ENCODE measurements at places on chromosomes 1 and 21.

DNA sequence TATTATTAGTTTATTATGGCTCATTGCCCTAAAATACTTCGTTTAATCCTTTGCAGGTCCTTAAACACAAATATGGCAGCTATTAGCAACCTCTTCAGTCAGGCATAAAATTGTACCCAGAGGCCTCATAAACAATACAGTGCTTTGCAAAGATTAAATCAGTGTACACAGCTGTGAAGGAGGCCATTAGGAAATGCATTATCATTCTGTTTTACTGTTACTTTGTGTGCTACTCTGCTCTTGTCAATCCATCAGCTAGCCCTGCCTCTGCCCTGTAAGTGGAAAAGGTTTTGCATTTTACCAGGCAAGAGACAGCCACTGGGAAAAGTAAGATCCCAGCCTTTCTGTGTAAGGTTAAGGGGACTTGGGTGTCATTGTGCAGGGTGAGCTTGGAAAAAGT, 415.7 kb upstream of the DAB1 start:
- DNase-seq, result no peak

DNA sequence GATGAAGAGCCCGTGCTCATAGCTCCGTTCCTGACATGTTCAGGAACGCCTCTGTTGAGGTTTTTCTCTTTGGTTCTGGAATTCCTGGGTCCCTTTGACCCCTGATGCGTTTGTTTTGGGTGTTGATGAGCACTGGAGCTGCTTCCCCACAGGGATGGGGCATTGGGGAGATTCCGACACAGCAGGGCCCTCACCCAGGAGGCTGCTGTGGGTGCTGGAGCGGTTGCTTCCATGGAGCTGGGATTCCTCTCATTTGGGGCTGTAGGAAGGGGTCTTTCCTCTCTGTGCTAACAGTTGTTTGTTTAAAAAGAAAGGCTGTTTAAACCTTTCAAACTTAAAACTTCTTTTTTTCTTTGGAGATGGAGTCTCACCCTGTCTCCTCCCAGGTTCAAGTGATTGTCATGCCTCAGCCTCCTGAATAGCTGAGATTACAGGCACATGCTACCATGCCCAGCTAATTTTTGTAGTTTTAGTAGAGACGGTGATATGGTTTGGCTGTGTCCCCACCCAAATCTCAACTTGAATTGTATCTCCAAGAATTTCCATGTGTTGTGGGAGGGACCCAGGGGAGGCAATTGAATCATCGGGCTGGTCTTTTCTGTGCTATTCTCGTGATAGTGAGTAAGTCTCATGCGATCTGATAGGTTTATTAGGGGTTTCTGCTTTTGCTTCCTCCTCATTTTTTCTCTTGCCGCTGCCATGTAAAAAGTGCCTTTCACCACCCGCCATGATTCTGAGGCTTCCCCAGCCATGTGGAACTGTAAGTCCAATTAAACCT, 48.9 kb downstream of the SKI start:
- no peak for DNase-seq

DNA sequence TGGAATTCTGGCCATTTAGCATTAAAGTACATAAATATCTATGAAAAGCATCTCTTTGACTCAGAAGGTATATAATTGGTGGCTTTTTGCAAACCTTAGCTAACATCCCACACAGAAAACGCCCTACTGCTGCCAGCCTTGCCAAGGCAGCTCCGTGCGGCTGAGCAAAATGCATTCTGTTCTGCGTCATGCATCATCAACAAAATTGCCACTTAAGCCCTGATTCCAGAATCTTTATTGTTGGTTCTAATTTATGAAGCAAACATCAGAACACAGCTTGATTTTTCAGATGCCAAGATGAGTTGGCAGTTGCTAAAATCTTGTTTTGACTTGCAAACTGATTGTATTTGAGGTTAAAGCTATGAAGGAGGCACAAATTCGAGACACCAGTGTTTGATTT, 314.9 kb upstream of the DEPDC1 start:
- no peak for DNase-seq

DNA sequence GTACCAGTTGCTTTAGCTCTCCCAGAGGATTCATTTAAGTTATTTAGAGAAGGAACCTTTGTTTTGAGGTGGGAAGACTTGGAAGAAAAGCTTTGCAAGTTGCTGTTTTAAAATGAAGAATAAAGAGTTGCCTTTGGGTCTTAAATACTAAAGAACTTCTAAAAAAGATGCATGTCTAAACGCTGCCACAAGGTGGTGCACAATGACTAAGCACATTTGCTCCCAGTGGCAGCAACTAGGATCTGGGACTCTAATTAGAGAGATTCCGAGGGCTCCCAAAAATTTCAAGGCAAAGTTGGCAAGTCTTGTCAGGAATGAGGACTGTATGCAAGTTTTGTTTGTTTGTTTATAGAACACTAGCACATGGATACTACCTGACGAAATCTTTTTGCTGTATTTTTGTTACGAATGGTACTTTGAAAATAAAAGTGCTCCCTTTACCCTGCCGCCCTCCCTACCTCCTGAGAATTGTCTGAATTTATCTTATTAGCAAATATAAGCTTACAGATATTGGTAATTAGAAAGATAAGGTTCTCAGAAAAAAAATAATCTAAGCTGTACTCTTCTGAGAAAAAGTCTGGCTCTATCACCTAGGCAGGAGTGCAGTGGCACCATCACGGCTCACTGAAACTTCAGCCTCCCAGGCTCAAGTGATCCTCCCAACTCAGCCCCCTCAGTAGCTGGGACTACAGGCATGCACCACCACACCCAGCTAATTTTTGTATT, 121.8 kb downstream of the HFM1 start:
- DNase-seq, result peak; percentile 12

DNA sequence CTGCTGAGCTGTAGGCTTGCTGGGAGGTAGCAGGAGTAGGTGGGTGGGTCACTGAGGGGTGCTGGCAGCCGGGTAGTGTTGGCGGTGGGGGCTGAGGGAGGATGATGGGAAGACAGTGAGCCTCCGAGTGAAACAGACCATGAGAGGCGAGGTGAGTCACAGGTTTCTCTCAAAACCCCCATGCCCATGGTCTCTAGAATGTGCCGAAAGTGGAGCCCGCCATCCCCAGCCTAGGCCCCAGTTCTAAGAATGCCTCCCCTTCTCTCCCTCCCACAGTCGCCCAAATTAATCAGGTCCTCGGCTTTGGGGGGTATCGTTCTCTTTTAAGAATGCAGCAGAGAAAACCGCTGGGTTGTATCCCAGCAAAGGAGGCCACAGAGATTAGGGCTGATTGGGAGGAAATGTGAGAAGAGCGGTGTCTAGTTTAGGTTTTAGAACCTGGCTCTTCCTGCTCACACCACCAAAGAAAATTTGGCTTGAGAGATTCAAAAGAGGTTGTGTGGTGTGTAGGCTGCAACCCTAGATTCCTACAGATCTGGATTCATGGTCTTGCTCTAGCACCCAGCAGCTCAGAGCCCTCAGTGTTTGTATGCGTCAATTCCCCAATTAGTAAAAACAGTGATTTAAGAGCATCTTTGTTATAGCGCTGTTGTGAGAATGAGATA, 27.7 kb upstream of the IL19 start:
- DNase-seq, result no peak

DNA sequence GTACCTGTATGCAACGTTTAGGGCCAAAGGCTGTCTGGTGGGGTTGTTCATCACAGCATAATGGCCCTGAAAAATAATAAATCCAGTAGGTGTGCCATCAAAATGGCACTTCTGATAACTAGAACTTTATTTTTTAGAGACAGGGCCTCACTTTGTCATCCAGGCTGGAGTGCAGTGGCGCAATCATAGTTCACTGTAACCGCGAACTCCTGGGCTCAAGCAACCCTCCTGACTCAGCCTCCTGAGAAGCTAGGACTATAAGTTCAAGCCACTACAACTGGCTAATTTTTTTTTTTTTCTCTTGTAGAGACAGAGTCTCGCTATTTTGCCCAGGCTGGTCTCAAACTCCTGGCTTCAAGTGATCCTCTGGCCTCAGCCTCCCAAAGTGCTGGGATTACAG, 4.7 kb downstream of the SNAPIN start:
- no peak for DNase-seq

GRCh38 chr21:38911484-38912101, 105.9 kb downstream of the ETS2 start:
- DNase-seq, result no peak

DNA sequence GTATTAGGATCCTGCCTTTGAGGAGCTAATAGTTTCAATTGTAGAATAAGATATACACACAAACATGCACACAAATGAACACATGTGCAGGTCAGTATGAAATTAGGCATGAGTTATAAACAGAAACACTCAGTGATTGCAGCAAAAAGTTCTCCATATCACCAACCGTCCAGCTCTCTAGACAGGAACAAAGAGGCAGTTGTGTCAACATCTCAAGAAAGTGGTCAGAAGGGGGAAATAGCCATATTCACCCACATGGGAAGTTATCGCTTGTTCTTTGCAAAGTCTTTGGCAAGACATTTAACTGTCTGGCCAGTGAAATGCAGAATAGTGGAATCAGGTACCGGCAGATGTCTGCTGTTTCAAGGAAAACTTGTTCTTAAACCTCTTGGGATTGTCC, 29.4 kb upstream of the PIGC start:
- no peak for DNase-seq

DNA sequence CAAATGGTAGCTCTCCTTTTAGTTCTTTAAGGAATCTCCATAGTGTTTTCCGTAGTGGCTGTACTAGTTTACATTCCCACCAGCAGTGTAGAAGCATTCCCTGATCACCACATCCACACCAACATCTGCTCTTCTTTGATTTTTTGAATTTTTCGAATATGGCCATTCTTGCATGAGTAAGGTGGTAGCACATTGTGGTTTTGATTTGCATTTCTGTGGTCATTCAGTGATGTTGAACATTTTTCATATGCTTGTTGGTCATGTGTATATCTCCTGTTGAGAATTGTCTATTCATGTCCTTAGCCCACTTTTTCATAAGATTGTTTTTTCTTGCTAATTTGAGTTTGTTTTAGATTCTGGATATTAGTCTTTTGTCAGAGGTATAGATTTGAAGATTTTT, 84.6 kb upstream of the B3GALT2 start:
- DNase-seq, result no peak

- DNase-seq, result no peak
Observed at GRCh38 chr1:21716169-21716568, 47.0 kb upstream of the RAP1GAP start.

DNA sequence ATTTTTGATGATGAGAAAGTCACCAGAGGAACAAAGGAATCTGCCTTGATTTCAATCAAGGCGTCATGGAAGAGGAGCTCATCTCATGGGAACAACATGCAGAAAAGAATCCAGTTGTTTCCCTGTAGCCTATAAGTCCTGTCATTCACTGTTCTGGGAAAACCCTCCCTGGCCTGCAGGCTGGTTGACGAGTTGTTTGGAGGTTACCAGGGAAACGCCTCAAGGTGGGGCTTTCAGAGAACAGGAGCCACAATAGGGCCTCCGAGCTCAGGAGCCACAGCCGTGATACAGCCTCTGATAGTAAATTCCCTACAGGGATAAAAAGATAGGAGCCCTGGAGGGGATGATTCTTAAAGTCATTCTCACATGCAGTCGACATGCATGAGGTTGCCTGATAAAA, 135.2 kb downstream of the PSMG1 start:
- DNase-seq, result no peak

GRCh38 chr21:30194701-30195299, 21.1 kb downstream of the CLDN8 start:
- DNase-seq, result no peak

DNA sequence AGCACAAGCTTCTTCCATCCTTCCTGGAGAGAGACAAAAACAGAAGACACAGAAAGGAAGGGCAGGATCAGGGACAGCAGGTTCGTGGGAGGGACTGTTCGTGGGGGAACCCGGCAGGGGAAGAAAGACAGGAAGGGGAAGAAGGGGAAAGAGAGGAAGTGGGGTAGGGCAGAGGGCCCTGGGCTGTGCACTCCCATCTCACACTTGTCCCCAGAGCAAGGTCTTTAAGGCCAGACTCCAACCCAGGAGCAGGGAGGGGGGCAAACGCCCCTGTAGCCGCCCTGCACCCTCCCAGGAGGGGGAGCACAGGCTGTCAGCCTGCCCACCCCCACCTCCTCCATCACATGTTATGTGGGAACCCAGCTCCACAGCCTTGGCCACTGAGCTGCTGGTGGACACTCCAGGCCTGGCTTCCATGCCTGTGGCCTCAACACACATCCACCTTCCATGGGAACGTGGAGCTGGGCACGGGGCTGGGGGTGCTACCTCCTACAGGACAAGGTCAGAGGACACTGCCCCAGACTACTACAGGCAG, 9.3 kb downstream of the SLC19A1 start:
- no peak for DNase-seq

GRCh38 chr1:46166521-46167462, 8.1 kb upstream of the TSPAN1 start:
- no peak for DNase-seq

DNA sequence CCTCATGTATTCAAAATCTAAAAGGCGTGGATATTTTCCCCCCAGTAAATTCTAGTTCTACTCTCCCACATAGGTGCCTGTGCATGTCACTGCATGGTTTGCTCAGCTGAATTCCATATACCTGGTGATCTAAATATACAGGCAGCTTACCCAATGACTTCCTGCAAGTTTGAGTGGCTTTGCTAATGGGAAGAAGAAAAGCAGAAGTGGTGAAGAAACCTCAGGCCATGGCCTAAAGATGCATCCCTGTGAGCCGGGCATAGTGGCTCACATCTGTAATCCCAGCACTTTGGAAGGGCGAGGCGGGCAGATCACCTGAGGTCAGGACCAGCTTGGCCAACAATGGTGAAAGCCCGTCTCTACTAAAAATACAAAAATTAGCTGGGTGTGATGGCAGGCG, 11.5 kb downstream of the SLC44A3 start:
- DNase-seq, result no peak

DNA sequence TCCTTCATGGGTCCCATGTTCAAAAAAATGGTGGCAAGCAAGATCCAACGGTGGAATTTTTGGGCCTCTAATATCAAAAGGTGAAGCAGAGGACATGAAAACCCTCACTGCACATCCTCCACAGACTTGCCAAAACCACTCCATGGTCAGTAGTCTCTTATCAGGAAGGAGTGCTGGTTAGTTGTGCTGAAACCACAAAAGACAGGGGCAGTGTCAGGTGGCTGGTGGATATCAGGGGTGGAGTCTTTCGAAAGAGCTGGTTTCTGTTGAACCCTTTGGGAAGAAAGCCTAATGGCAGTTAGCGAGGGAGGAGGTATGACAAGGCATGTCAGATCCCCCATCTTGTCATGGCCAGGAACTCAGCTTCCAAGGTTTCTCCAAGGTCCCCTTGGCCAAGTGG, 395.9 kb upstream of the CAMK1G start:
- no peak for DNase-seq

GRCh38 chr1:66267201-66267940, 266.6 kb upstream of the SGIP1 start:
- no peak for DNase-seq

- DNase-seq, result no peak
Observed at GRCh38 chr1:13514821-13515220, 1.0 kb upstream of the LRRC38 start.

GRCh38 chr1:152495066-152495675, 15.4 kb upstream of the LCE5A start:
- no peak for DNase-seq

DNA sequence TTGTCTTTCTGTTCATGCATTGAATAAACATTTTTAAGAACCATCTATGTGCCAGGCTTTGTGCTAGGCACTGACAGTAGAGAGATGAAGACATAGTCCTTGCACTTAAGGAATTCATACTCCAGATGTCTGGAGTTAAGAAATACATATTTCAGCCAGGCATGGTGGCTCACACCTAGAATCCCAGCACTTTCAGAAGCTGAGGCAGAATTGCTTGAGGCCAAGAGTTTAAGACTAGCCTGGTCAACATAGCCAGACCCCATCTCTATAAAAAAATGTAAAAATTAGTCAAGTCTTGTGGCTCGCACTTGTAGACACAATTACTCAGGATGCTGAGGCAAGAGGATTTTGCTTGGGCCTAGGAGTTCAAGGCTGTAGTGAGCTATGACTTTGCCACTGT, 18.6 kb upstream of the YTHDF2 start:
- DNase-seq, result no peak

Data from stimulated activated CD8-positive, alpha-beta memory T cell treated with anti-CD3 and anti-CD28 coated beads, Interleukin-4, amount 100 ng/mL, for 1 hour (primary cell).